ENCODE measurements at places on chromosomes 11 and 22. TPM values are rescaled to one million over a fixed set of nuclear protein-coding genes. Genes with fewer than 3 reads are reported as not detected.

GRCh38 chr11:110894224-110894623 lies 182.0 kb upstream of the ARHGAP20 start:
- no peak overlapping the region for H3K4me3 ChIP-seq
- no peaks in the 10 kb centered on the region for H3K27me3 ChIP-seq
- no peaks in the 10 kb centered on the region for H3K4me1 ChIP-seq
- no peaks in the 10 kb centered on the region for H3K36me3 ChIP-seq
- no peak overlapping the region for H3K27ac ChIP-seq
- no peak for DNase-seq

DNA sequence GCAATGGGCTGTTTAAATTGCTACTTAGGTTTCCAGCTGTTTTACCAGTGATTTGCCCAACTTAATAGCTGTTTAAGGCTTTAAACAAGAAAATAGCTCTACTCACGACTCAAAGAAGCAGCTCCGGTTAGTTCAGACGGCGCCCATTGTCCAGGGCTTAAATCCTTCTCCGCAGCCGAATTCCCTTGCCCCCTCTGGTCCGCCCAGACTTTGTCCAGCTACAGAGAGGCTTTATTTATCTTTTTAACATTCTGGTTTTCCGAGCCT lies 20.9 kb upstream of the SCUBE1 start:
- peaks cover 15% of the 10 kb centered on the region for H3K27me3 ChIP-seq
- H3K4me1 ChIP-seq: no peaks in the 10 kb centered on the region
- no peak for DNase-seq
- no peak overlapping the region for H3K4me3 ChIP-seq
- no peaks in the 10 kb centered on the region for H3K36me3 ChIP-seq

DNA sequence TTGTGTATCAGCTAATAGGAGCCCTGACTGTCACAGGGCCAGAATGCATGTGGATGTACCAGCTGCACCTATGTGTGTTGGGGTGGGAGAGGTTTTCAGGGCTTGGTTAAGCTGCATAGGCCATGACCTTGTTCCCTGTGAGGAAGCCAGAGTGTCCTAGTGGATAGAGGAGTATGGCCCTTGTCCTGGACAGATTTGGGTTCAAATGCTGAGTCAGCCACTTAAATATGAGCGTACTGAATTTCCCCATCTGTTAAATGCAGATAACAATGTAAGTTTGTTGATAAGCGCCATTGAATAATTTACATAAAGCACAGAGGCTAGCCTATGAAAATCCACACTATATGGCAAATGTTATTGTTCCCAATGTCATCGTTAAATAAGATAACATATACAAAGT lies 74.4 kb downstream of the PANX1 start:
- no peaks in the 10 kb centered on the region for H3K36me3 ChIP-seq
- H3K27me3 ChIP-seq: no peaks in the 10 kb centered on the region
- H3K4me3 ChIP-seq: no peak overlapping the region
- H3K27ac ChIP-seq: no peak overlapping the region
- no peaks in the 10 kb centered on the region for H3K4me1 ChIP-seq

GRCh38 chr11:5071799-5072198 lies 2.4 kb downstream of the OR52E1 start:
- no peaks in the 10 kb centered on the region for H3K4me1 ChIP-seq
- H3K27ac ChIP-seq: no peak overlapping the region
- no peaks in the 10 kb centered on the region for H3K27me3 ChIP-seq

DNA sequence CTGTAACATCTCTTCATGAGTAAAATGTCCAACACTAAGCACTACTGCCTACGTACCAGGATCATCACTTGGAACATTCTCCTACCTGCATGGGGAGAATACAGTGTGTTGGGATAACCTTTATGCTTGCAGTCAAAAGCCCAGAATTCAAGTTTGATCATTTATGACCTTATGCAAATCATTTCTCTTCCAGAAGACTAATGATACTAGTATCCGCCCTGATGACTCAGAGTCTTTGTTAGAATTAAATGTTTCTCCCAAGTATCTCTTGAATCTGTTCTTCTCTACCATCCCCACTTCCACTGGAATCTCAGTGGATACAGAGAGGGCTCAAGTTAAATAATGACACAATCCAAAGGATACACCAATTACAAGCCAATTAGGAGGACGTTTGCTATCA lies 12.4 kb downstream of the MAJIN start:
- no peaks in the 10 kb centered on the region for H3K27me3 ChIP-seq
- DNase-seq: no peak
- no peaks in the 10 kb centered on the region for H3K4me1 ChIP-seq
- H3K4me3 ChIP-seq: no peak overlapping the region
- H3K36me3 ChIP-seq: no peaks in the 10 kb centered on the region

DNA sequence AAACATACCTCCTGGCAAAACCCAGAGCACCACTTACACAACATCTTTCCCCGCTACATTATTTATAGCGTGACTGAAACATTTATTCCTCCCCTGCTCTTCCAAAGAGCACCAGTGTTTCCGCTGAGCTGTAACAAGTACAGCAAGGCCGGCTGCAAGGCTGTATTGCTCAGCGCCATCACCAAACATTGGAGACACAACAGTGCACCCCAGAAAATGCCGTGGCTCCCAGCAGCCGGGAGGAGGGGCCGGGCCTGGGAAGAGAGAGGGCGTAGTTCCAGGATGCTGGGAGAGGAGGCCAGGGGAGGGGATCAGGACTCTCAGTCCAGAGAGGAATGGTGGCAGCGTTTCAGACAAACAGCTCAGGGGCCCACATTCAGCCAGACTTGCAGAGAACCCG lies 133.2 kb downstream of the DSCAML1 start:
- peak; percentile 62 for DNase-seq
- H3K27me3 ChIP-seq: peaks cover 3% of the 10 kb centered on the region
- H3K36me3 ChIP-seq: no peaks in the 10 kb centered on the region
- H3K27ac ChIP-seq: peak overlapping the region; percentile 13

SCGB1D2 gene
- not detected for total RNA-seq

STK33 gene
- total RNA-seq: 3.8 TPM
